Kidney glomerular epithelial cell (primary cell): ENCODE measurements at places on chromosomes 7 and 10.

DNA sequence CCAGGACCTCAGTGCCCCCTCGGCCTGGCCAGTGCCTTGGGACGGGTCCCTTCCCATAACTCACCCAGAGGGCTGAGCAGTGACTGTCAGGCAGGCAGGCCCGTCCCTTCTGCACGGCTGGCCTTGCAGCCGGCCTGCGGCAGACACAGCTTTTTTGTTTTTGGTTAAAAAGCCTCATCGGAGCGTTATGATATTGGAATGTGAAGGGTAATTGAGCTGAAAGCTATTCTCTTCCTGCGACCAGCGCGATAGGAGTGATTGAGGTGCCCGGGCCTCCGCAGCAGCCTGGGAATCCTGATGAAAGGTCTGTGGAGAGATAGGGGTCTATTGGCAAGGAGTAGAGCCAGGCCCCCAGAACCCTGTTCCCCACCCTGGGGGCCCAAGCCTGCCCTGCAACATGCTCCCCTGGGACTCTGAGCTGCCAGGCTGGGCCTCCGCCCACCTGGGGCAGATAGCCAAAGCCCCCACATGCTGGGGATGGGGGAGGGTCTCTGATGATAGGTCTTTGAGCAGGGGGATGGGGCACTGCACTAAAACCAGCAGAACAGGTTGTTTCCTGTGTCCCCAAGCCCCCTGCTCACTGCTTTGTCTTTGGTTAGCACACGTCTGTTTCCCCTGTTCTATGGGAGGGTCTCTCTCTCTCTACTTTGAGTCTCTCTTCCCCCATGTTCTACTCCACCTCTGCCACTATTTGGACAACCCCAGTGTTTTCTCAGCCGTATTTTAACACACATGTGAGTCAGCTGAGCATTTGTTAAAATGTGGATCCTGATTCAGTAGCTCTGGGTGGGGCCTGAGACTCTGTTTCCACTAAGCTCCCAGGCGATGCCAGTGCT lies 131.9 kb downstream of the CDH23 start:
- no peak for DNase-seq

DNA sequence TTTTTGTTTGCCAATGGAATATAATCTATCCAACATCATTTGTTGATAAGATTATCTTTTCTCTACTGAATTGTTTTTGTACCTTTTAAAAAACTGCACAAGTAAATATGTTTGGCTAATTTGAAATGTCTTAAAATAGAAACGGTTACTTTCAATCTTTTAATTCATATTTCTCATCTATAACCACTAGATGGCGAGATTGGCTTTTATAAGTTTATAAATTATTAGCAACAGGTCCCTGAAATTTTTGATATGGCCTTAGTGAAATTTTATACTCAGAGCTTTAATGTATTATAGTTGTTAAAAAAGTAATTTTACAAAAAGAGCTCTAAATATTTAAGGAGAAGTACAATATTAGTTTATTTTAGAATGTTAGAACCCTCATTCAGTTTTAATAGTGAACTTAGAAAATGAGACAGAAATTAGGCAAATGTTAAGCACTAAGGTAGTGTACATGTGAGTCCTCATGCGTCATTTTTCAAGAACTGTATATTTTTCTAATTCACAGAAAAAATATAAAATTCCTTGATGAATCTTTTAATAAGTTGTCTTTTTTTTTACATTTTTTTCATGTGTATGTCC lies 592.5 kb downstream of the ARL4A start:
- peak; percentile 9 for DNase-seq

- DNase-seq = peak; percentile 31
Observed at GRCh38 chr7:41918597-41918996, 215.7 kb upstream of the INHBA start.

GRCh38 chr10:30348378-30348776 lies 701 bp downstream of the MTPAP start:
- no peak for DNase-seq

GRCh38 chr10:43809211-43809930 lies 160.7 kb upstream of the ZNF32 start:
- DNase-seq = peak; percentile 92

- DNase-seq = no peak
Observed at GRCh38 chr7:116652793-116653192, 19.2 kb upstream of the MET start.

- no peak for DNase-seq
Observed at GRCh38 chr10:77661100-77661499, 23.5 kb upstream of the KCNMA1 start.

DNA sequence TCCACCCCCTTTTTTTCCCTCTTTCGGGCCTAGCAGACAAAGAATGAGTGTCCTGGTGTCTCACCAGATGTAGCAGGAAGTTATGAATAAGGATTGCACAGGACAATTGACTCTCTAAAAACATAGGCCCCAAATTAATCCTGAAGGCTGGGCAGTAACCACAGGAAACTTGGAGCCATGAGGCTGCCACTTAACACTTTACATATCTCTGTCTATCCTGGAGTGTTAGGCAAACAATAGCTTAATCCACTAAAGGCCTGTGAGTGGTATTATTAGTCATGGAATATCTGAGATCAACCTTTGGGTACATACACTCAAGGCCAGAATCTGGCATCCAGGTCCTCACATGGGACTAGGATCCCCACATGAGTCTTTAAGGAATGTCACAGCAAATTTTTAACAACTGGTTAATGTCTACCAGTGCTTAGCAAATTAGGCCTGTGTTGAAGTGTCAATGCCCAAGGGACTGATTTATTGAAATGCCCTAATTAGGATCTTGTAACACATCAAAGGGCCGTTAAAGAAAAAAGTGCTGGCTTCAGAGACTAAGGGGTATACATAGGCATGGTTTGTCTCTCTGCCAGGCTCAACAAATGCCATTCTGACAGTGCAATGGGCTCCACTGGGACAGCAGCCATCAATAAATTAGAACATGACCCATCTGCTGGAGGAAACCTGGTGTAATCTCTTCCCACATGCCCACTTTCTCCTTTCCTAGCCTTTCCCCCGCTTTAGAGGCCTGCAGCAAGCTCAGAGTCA lies 196.7 kb upstream of the TBX20 start:
- DNase-seq = no peak
